H1 (cell line): ENCODE measurements at places on chromosomes 13 and 19.
A peak's percentile ranks its signal among the peaks of the same experiment; 100 is the strongest.

- DNase-seq, result no peak
These were observed 227.7 kb upstream of the ATXN8OS start for GRCh38 chr13:69879936-69880335.

GRCh38 chr13:74062933-74063332 lies 71.3 kb downstream of the KLF12 start:
- no peak for DNase-seq

- DNase-seq, result no peak
These were observed 83.3 kb downstream of the KLF5 start for GRCh38 chr13:73142071-73142470.

GRCh38 chr13:110471156-110471832 lies 90.2 kb downstream of the RAB20 start:
- no peak for DNase-seq

GRCh38 chr13:29465741-29466293 lies 129.7 kb downstream of the SLC7A1 start:
- no peak for DNase-seq

DNA sequence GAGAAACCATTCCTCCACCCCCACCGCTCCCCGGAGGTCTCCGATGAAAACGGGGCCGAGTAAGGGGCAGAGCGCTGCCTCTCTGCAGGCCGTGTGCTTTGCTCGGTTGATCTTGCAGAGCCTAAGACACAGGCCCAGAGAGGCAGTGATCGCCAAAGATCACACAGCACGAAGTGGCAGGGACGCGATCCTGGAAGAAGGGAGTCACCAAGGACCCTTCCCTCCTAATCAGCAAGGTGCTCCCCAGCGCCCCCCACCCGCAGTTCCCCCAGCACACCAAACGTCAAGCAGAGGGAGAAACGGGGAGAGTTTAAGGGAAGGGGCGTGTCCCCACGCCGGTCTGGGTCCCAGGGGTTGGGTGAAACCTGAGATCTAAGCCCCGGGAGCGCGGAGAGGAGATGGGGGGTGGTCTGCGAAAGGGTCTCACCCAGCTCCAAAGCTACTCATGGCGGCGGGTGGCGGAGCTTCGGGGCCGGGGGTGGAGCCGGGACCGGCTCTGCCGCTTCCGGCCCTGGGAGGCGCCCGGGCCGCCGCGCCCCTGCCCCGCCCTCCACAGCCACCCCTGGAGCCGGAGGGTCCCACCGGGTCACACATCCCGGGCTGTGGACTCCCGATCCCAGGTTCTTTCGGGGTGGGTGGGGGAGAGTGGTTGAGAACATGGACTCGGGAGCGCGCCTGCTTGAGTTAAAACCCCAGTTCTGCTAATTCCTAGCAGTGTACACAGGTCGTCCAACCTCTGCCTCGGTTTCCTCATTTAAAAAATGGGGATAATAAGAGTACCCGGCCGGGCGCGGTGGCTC lies at the start of gene EML2:
Gene EML2 (minus strand): TSS at position 468 of the 800 bp plus-strand sequence. CDS start 21 bp downstream, at position 447.
- no peak for DNase-seq

- DNase-seq, result peak; percentile 65
These were observed 3.2 kb downstream of the ARHGAP35 start for GRCh38 chr19:46863818-46864629.
